HTR-8/SVneo (cell line): ENCODE measurements at places on chromosomes 2 and 18.

DNA sequence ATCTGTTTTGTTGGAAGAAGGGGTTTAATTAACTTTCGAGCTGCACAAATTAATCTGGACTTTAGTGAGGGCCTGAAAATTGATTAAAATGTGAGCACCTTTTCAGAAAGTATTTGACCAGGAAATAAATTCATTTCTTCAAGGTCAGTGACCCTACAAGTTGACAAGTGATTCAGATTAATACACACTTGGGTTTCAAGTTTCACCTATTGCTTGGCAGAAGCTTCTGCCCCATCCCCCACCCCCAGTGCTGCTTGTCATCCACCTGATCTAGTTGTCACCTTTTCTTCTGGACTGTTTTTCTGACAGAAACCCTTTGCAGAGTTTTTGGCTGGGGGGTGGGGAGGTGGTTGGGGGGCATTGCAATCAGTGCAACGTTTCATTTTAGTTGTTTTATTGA lies 46.2 kb downstream of the RPRM start:
- DNase-seq = no peak

DNA sequence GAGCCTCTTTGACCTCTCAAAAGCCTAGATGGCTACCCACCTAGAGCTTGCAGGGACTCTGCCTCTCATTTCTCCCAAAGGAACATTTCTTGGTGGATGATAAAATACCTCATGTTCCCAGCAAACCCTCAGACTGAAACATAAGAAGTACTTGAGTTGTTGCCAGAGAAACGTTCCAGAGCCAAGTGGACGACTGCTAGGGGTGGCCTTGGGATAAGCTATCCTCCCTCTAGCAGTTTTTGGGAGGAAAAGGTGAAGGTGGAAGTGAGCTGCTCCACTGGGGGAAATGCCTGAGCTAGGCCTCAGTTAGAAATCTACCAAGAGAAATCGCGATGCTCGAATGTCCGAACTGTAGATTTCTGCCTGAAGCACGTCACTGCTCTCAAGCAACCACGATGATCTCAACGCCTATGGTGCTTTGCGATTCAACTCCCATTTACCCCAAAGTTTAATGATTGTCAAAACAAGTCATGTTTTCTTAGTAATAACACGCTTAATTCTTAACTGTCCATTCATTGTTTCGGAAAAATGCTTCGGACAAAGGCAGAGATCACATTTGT lies 91.5 kb downstream of the CCBE1 start:
- no peak for DNase-seq

DNA sequence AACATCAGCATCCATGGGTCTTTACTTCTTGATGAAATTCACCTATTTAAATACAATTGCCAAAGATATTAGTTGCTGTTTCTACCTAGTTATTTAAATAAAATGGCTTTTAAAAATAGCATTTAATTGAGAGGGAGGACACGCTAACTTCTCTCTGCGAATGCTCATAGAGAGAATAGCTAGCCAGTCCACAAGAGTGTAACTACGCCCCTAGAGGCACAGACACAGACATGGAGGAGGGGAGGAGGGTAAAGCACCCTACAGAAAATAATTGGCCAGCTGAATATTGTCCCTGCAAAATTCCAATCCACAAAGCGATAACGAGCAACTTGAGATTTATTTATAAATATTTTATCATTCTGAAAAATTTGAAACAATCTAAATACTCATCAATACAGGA lies 97.0 kb upstream of the PAPOLG start:
- DNase-seq = no peak

GRCh38 chr2:147310335-147311057 lies 534.3 kb upstream of the ACVR2A start:
- DNase-seq = no peak

- DNase-seq = peak; percentile 46
These were observed 23.1 kb downstream of the PRPF40A start for GRCh38 chr2:152694161-152694661.

DNA sequence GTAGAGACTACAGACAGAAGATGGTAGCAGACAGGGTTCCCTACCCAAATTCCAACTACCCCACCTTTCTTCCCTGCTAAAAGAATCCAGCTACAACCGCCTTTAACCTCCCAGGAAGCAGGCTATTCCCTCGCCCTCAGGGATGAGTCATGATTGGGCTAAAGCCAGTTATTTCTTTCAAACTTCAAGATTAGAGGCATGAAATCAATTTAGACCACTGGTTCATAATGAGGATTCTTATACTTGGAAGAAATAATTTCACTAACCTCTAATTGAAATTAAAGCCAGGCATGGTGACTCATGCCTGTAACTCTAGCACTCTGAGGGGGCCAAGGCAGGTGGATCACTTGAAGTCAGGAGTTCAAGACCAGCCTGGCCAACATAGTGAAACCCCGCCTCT lies 20.0 kb downstream of the TRIP12 start:
- peak; percentile 48 for DNase-seq

DNA sequence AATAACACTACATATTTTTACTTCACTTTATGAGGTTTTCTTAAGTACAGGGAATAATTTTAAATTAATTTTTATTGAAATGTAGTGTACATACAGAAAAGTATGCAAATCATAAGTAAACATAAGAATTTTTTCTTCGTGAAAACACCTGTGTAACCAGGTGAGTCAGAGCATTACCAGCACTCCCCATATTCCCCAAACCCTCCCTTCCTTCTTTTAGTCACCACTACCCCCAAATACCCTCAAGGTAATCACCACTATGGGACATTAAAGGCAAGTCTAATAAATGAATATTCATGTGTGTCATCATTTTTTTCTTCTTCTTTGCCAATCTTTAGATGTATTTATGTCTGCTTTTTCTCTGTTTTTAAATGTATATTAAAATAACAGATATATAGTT lies 139.9 kb upstream of the LTBP1 start:
- no peak for DNase-seq

GRCh38 chr2:61419129-61419528 lies 51.8 kb downstream of the USP34 start:
- DNase-seq = no peak

DNA sequence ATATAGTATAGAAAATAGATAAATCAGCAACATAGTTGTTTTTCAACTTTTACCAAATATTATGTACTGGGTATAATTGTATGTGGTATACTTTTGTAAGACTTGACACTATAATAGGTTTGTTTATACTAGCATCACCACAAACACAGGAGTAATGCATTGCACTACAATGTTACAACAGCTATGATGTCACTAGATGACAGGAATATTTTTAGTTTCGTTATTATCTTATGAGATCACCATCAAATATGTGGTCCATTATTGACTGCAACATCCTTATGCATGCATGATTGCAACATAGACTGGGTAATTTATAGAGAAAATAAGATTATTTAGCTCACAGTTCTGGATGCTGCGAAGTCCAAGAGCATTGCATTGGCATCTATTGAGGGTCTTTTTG lies 678.4 kb upstream of the ZNF804A start:
- DNase-seq = no peak

DNA sequence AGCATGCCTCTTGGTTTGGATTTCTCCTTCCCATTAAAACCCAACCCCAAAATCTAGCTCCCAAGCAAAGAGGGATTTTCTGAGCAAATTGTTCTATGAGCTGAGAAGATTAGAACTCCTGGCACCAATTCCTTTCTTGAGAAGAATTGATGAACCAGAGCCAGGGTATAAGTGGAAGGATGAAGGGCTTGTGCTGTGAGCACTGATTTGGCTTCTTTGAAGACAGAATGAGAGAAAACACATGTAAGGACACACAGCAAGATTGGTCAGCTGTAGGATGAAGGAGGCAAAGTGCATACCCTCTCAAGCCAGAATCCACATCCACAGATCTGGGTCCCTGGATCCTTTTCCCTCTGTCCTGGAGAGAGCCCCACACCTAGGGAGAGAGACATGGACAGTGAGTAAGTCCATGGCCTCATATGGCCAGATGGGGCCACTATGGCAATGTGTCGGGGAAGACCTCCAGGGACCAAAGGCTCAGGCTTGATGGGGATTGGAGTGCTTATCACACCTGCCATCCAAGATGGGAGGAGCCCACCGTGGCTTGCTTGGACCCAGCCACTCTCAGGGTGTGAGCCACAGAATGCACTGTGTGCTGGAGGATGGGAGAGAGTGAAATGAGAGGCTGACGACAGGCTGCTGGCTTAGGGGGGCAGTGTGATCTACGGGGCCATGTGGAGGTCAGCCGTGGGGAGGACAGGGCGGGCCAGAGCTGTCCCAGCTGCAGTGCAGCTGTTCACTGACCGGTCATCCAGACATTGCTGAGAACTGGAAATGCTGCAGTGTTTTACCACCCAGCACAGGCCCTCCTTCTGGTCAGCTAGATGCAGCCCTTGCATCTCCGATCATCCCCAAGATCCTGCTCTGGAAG lies 339.8 kb downstream of the CYP26B1 start:
- no peak for DNase-seq

DNA sequence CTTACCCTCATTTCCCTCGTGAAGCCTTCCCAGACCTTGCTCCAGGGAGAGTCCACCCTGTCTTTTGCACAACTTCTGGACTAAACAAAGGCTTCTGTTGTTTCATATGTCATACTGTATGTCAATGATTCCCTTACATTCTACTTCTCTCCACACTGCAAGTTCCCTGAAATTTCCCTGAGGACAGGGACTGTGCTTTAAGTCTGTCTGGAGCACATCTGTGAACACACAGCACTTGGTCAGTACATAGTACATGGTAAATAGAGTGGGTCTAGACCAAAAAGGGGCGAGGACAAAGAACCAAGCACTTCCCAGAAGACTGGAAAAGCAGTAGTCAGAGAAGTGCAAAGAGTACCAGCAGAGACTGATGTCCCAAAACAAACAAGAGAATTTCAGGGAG lies 23.7 kb upstream of the IMPA2 start:
- no peak for DNase-seq

GRCh38 chr18:48958951-48959350 lies 8.2 kb upstream of the SMAD7 start:
- no peak for DNase-seq
